ENCODE measurements at places on chromosomes 2 and 18. TPM values are rescaled to one million over a fixed set of nuclear protein-coding genes. Genes with fewer than 3 reads are reported as not detected.

Gene VIL1
- 0.07 TPM for total RNA-seq

GRCh38 chr18:10100941-10101701 is 187.3 kb downstream of the VAPA start:
- DNase-seq: no peak

- no peak for DNase-seq
Observed at GRCh38 chr18:22175346-22175745, 6.0 kb downstream of the GATA6 start.

Gene IL1B
- 0.71 TPM for total RNA-seq

Gene APOB
- total RNA-seq: not detected

DNA sequence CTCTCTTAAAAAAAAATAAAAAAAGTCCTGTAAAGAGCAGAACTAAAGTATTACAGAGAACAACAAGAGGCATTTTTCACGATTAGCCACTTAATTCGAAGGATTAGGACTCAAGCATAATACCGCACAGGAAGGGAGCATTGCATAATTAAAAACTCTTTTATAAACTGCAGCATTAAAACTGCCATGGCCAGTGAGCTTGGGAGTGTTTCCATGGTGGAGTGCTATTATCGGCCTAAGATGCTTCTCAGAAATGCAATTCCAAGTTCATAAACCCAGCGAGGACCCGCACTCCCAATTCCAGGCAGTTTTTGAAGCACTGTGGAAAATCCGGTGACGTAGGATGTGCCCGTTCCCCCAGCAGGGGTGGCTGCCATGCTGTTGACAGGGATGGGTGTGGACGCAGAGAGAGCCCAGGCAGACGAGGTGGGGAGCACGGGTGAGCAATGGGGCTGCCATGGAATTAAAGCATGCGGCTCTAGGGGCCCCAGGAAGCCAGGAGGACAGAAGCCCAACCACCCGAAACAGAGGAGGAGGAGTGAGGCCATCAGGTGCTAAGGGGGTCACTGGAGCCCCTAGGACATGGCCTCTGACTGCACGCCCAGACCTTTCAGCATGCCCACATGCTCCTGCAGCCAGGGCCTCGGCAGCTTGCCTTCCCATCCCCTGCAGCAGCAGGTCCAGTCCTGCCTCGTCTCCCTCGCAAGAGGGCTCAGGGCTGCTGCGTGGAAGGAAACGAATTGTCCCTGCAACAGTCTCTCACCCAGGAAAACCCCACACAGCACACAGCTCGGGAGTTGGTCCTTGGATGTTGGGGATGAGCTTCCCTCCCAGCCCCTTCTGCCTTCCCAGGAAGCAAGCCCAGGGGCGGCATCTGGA is 233.4 kb downstream of the NDUFA10 start:
- DNase-seq: no peak

- no peak for DNase-seq
Observed at GRCh38 chr18:59040770-59041148, 98.9 kb upstream of the SEC11C start.

DNA sequence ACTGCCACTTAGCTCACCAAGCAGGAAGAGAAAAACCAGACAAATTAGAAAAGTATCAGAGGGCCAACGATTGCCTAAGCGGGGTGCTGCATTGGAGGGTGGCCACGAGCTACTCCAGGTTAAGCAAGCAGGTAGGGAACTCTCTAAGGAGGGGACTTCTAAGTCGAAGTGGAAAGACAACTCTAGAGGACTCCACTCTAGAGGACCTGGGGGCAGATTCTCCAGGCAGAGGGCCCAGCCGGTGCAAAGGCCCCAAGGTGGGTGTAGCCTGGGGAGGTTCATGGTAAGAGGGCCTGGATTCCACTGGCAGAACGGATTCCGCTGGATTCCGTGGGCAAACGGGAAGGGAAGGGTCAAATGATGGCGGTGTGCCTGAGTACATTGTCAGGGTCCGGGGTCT is 12.7 kb downstream of the FBLN7 start:
- no peak for DNase-seq

GRCh38 chr18:31965316-31965970 is 22.5 kb upstream of the TRAPPC8 start:
- DNase-seq: no peak

- DNase-seq: no peak
Observed at GRCh38 chr2:95578539-95578938, 13.3 kb upstream of the TRIM43 start.

- no peak for DNase-seq
Observed at GRCh38 chr2:217356781-217357180, 496.9 kb upstream of the TNP1 start.

DNA sequence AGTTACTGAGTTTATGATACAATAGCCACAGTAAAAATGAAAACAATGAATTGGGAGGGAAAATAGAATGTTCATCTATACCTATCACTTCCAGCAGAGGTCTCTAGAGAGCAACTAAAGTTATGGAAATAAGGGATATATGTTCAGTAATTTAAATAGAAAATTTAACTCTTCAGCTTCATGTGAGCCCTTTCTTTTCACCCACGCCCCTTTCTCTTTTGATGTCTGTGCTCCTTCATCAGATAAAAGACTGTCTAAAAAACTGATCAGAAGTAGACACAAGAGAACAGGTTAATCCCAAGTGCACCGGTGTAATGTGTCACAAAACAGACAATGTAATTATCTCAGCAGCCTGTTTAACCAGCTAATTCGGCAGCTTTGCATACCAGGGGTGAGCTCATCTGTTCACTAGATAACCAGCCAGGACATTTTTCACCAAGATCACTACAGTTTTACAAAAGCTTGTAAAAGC is 238.5 kb upstream of the ERBB4 start:
- DNase-seq: no peak

DNA sequence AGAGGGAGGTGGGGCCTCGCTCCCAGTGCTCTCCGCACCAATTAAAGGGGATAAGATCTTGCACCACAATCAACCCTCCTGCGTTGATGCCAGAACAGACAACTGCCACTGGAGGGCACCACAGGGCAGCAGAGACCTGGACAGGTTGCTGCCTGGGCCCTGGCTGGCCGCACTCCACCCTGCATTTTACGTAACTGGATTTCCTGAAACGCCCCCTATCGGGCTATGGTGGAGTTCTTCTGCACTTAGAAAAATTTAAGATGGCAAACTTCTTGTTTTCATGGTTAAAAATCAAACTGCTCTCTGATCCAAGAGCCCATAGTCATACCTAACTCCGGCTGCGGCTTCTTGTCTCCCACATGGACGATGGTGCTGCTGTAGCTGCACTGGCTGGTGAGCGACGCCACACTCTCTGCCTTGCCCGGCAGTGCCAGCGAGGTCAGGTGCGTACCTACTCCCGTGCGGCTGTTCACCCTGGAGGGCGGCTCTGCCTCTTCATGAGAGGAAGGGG is 16.8 kb upstream of the HES6 start:
- peak; percentile 46 for DNase-seq

DNA sequence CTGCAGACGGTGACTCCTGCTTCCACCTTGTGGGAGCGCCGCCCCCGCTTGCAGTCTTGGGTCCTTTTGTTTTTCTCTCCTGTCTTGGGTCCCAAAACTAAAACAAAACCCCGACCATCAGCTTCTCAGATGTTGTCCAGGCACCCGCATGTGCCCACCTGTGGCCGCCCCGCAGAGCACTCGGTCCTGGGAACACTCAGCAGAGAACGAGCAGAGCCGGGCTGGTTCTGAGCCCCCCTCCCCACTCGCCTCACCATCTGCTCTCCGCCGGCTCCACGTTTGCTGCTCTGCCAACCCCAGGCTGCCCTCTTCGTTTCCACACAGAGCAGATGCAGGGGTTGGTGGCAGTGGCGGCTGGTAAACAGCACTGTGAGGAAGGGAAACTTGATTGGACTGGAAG is 38.5 kb downstream of the CTDP1 start:
- no peak for DNase-seq

GRCh38 chr2:165015052-165015642 is 59.8 kb upstream of the SLC38A11 start:
- no peak for DNase-seq

Gene TEX44
- not detected for total RNA-seq

- no peak for DNase-seq
Observed at GRCh38 chr2:18077231-18077630, 198.8 kb downstream of the KCNS3 start.

GRCh38 chr2:6764968-6765723 is 100.6 kb downstream of the CMPK2 start:
- no peak for DNase-seq

Gene R3HDM1
- total RNA-seq: 54.8 TPM

DNA sequence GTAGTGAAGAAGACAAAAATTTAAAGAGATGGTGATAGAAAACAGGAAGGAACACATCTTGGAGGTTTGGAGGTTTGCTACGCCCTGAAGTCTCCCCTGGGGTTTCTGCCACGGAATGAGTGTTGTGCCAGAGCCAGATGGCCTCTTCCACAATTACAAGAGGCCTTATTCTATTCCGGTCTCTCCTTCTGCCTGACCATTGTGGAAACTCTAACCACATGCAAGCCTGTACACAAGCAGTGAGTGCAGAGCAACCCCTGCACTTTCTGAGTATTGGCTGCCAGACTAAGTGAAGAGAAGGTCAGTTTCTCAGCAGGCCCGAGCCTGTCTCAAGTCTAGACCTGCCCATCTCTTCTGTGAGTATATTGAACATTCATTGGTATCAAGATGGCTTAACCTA is 22.7 kb upstream of the MYO1B start:
- no peak for DNase-seq

DNA sequence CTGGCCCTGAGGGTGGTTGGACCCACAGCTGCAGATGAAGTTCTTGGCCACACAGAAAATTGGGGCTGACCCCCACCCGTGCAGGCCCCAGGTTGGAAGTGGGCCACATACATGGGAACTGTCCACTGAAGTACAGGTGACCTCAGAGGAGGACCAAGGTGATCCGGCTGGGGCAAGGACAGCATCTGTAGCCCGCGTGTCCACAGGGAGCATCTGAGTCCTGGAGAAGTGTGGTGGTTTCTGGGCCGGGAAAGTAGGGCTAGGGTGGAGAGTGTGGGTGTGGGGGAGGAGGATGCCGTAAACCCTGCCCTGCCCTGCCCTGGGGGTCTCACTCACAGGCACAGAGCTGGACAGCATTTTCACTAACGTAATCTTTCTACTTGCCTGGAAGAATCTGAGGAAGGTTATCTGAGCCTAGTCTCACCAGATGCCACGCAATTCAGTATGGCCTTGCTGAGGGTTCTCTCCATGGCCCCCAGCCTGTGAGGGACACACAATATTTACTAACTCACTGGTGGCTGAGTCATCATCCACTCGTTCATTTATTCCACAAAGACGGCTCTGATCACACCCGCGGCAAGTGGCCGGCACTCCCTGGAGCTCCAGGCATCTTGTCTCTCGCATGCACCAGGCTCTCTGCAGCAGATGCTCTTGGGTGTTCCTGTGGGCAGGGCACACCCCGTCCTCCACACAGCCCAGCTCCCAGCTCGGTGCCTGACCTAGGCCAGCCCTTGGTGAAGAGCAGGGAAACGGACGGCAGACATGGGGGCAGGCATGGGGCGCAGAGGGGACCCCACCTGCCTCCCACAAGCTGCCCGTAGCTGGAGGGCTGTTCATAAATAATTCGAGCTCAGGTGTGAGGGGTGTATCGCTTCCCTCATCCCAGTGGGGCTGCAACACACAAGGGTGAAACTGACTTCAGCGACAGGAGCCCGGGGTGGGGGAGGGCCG is 51.2 kb downstream of the INHBB start:
- peak; percentile 5 for DNase-seq

- DNase-seq: no peak
Observed at GRCh38 chr18:45100321-45101105, 419.8 kb downstream of the SETBP1 start.

Gene COL4A4
- total RNA-seq: 10.9 TPM

DNA sequence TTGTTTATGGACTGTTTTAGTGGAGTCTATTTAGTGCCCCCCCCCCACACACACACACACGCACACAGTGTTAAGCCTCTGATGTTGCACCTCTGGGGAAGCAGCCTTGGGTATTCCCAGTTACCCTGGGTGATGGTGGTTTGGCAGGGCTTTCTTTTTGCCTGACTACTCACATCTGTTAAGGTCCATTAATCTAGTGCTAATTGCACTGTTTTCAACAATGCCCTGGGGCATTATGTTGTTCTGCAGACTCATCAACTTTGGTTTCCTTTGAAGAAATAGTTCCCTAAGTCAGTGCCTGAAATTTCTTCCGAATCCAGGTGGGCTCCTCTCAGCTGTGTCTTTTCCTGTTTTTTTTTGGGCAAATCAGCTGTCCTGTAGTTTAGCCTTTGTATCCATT is 34.7 kb downstream of the SPOPL start:
- no peak for DNase-seq

- no peak for DNase-seq
Observed at GRCh38 chr2:161905389-161906046, 168.5 kb downstream of the DPP4 start.

- DNase-seq: no peak
Observed at GRCh38 chr2:27573452-27573851, 9.4 kb upstream of the ZNF512 start.

DNA sequence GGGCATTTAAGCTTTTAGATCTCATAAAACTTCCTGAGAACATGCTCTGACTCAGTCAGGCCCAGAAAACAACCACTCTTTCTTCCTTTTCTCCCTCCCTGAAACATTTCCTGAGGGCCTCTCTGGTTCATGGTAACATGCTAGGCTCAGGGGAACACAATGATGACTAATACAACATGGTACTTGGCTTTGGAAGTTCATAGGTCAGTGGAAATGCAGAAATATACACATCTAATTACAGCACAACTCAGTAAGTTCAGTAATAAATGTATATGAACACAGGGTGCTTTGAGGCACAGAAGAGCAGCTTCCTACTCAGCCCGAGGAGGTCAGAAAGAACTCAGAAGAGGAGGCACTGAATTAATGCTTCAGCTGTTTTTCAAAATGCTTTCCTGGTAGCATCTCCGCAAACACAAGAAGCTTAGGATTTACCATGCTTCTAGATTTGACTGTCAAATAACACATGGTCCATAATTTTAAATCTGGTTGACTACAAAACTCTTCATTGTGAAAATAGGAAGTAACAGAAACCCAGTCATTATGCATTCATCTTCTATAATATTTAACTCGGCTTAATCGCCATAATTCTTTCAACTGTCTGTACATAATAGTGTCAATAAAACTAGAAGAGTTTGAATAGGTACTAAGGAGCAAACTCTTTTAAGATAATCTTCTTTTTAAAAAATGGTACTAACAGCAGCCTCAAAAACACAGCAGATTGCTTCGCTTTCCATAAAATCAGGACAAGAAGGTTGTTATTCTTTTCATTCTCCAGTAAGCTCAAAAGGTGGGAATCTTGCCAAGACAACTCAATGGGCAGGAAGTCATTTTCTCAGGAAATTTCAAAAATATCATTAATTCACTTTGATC is 251.3 kb downstream of the DLGAP1 start:
- no peak for DNase-seq

DNA sequence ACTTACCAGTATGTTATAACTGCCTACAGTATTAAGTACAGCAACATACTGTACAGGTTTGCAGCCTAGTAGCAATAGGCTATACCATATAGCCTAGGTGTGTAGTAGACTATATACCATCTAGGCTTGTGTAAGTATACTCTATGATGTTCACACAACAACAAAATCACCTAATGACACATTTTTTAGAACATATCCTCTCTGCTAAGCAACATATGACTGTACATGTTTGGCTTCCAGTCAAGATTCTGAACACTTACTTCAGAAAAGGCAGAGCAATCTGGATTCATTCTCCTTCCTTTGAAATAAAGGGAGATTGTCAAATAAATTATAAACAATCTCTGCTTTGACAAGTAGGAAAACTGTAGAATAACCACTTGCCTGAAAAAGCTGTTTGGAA is 81.8 kb downstream of the EXOC6B start:
- no peak for DNase-seq

Gene ABCB11
- not detected for total RNA-seq

GRCh38 chr2:171158790-171159371 is 1.8 kb downstream of the TLK1 start:
- DNase-seq: no peak

GRCh38 chr18:22436136-22436535 is 18.4 kb upstream of the CTAGE1 start:
- no peak for DNase-seq

All from activated B cell treated with CpG ODN at 0.5 μM for 24 hours (primary cell).